Stimulated activated CD4-positive, alpha-beta T cell treated with anti-CD3 and anti-CD28 coated beads, Interleukin-12 subunit alpha, Interleukin-12 subunit beta, amount 100 ng/mL, for 48 hours (primary cell): ENCODE measurements at places on chromosomes 3 and 15.

DNA sequence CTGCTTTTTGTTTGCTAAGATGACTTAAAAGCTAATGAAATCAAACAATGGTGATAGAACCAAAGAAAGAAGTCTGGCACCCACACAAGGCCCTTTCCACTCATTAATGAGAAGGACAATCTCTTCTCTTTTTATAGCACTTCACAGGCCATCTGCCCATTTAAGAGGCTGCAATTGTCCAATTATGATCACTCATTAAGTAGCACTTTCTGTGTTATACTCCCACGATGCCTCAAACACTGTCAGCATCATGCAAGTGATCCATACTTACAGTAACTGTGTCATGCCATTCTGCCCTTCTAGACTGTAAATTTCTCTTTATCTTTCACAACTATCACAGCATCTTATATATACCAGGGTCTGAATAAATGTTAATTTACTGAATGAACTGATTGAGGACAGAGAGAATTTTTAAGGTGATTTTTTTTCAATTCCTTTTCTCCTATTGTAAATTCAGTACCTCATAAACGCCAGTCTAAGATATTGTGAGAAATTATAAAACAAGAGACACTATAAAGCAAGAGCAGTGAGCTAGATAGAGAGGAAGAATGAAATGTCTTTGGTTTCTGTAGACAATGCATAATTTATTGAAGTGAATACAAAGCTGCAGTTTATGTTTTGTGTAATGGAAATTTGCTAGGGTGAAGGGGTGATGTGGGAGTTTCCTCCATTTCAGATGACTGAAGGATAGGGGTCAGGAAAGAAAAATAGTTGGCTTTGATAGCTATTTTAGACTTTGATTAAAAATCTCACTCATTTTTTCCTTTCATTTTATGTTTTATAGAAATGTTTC, 17.3 kb downstream of the CD200 start:
- no peak for DNase-seq

DNA sequence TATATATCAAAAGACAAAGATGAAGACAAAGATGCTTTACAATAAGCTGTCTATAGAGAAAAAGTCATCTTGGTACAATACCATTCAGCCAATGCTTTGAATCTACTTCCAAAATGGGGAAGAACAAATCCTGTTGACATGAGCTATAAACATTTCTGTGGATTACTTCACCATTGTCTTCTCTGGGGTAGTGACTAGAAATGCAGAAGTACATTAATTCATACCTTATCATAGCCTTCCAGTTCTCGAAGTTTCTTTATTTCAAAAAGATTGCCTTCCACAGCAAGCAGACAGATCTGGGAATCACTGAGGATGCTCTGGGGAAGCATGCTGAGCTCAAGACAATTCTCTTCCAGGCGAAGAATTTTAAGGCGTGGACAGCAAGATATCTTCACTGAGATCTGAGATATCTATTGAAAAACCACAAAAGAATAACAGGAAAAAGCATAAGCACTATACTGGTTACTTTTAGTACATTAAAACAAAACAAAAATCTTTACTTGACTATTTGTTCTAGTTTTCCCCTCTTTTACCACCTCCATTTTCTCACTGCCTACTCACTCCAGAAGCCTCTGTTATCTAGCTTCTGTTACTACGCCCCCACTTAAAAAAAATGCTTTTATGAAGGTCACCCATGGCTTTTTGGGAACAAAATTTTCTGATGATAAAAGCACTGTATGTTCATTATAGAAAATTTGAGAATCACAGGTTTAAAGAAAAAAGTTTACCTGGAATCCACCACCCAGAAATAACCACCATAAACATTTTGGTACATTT, 3.6 kb downstream of the LRRC57 start:
- DNase-seq, result no peak

GRCh38 chr3:61058836-61059235, 192.4 kb downstream of the FHIT start:
- no peak for DNase-seq

GRCh38 chr15:67130166-67130565, 64.8 kb downstream of the SMAD3 start:
- DNase-seq, result no peak

DNA sequence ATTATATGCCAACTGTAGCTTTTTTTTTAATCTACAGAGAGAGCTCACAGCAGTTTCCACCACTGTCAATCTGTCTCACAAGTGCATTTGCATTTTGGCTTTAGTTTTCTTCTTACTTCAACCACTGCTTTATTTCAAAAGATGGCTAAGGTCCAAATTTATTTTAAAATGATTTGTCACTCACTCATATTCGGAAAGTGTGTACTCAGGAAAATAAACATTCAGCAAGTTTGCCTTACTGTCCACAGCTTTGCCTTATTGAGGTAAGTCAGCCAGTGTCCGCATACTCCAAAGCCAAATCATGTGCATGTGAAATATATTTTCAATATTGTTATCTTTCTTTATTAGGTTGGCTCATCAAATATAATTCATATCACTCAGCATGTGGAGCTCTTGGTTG, 240.7 kb upstream of the ARHGEF26 start:
- no peak for DNase-seq

DNA sequence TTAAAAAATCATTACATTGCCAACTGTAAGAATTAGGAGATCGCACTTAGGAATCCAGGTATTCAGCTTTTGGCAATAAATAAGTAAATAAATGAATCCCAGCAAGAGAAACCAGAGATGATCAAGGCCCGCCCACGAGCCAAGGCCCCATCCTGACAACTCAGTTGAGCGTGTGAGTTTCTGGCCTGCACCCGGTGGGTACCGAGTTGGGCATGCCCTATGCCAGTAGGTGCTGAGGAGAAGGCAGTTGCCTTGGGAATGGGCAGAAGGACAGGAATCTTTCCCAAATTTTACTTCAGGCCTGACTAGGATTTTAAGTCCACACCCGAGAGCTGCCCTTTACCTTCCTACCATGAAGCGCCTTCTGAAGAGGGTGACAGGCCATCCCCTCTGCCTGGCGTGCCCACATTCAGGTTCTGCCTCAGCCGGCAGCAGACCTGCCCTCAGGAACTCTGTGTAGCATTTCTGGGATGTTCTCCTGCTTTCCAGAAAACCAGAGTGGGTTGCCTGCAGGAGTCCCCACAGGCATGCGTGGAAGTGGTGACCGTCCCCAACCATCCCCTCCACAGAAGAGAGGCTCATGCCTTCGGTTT, 99.3 kb upstream of the ALDH1A3 start:
- no peak for DNase-seq

GRCh38 chr15:45958924-45959323, 324.1 kb downstream of the SQOR start:
- no peak for DNase-seq

- no peak for DNase-seq
Measured at GRCh38 chr3:120875989-120876388, 32.0 kb upstream of the STXBP5L start.

GRCh38 chr3:76369170-76369569, 583.8 kb upstream of the ZNF717 start:
- DNase-seq, result no peak

GRCh38 chr3:151955356-151955755, 81.9 kb downstream of the SUCNR1 start:
- no peak for DNase-seq

GRCh38 chr3:82157952-82158351, 396.5 kb upstream of the GBE1 start:
- DNase-seq, result no peak

DNA sequence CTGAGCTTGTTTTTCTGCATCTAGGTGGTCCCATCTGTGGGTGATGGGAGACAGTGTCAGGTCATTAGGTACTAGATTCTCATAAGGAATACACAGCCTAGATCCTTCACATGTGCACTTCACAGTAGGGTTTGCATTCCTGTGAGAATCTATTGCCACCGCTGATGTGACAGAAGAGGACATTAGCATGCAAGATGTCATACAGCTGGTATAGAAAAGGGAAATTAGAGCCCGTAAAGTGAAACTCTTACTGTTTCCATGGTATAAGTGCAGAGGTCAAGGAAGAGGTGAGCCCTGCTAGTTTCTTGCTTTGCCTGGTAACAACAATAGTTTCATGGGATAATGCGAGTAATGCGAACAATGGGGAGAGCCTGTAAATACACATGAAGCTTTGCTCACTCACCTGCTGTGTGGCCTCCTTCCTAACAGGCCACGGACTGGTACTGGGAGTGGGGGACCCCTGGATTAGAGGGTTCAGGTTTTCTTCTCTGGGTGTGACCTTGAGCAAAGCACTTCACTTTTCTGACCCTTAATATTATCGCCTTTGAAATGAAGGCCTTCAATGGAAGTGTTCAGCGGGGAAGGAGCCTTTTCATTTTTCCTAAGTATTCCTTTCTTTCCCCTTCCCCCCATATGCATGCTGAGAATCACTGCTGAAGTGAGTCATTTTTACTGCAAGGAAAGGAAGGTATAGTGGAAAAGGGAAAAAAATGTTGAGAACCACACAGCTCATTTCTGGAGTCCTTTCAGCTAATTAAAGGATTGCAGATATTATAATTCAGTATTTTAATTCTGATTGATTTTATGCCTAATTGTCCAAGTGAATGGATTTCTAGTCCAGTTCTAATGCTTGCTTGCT, 286.4 kb downstream of the UBE2E2 start:
- DNase-seq, result no peak

DNA sequence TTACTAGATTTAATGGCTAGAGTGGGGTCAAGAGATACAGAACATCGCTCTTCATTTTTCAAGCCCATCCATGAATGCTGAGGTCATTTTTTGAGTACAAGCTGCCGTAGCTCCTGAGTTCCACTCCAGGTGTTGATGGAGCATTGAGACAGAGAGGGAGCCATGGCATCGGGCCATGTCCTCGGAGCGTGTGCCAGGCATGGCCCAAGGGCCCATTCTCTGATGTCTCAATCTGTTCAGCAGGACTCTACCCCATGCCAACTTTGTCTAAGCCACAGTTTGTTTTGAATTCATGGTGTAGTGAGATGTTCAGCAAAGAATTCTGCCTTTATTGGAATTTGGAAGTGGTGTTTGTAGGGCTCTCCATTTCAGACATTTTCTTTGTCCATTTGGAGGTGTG, 110.5 kb upstream of the ADAMTS9 start:
- DNase-seq, result no peak

DNA sequence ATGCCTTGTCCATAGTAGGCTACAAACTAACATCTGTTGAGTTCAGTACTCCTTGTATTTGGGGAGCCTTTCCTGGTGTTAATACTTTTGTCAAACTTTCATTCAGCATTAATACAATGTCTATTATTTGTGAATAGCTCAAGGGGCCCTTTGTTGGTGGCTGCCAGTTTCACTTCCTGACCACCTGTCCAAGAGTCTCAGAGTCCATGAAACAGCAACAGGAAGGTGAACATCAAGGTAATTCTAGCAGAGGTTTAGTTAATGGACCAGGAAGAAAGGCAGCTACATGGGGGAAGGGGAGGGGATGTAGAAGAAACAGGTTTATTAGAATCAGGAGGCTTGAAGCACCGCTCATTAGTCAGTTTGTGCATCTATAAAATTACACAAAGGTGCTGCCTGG, 386.9 kb downstream of the PDCD6IP start:
- no peak for DNase-seq
